Activated naive CD8-positive, alpha-beta T cell treated with anti-CD3 and anti-CD28 coated beads, Interleukin-2, amount 10 ng/mL, durations not matched to agents 7 days and 5 days (primary cell): ENCODE measurements at places on chromosomes 3 and 15. TPM values are rescaled to one million over a fixed set of nuclear protein-coding genes. Genes with fewer than 3 reads are reported as not detected.

The TLR9 gene
- 2.0 TPM for total RNA-seq

- DNase-seq, result no peak
These were observed 79.4 kb downstream of the TM4SF4 start for GRCh38 chr3:149553781-149554451.

DNA sequence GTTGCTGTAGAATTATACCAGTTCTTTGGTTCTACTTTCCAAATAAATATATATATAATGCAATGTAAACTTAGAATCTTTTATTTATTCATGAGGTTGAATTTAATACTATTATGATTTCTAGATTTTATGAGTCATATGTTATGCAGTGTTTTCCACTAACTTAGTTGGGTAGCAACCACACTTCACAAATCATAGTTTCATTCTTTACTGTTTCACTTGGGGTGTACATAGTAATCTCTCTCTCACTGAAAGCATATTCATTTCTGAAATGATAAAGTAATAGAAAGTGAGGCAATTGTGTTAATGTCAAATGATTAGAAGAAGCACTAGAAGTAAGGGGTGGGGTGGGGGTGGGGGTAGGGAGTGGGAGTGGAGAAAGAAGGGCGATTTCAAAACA, 52.6 kb downstream of the IQCH start:
- no peak for DNase-seq

- no peak for DNase-seq
These were observed 87.0 kb upstream of the DNAJC19 start for GRCh38 chr3:181076558-181076957.

DNA sequence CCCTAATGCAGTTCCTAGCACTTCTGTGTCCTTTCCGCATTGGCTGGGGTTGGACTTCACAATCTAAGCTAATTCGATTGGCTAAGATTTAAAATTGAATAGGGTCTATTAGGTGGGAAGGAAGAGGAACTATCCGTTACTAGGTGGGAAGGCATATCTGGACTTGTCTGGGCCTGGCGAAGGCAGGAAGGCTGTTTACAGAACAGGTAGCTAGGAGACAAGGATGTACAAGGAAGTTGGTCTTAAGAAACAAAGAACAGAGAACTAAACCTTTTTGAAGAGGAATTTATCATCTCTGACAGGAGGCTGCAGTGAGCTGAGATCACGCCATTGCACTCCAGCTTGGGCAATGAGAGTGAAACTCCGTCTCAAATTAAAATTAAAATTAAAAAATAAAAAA, 17.3 kb upstream of the ATG7 start:
- DNase-seq, result no peak
